ENCODE measurements at places on chromosomes 3 and 15.

GRCh38 chr15:58551764-58552504, 120.1 kb downstream of the LIPC start:
- DNase-seq = no peak

GRCh38 chr3:52005571-52005986, 9.9 kb upstream of the RPL29 start:
- no peak for DNase-seq

GRCh38 chr3:174020156-174020555, 622.6 kb downstream of the NLGN1 start:
- DNase-seq = no peak

DNA sequence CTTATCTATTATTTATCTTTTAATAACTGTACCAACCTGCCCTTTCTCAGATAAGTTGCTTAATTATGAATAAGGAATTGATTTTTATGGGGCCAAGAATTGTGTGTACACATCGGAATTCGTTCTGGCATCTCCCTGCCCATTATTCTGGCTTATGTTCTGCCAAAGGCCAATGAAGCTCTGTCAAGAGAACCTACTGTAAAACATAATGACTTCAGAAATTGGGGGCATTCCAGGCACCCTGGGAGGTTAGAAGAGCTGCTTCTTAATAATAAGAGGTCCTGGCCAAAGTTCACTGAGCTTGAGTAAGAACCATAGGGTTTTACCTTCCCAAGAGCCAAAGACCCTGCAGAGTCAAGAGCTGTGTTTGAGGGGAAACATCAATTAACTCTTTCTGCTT, 261.7 kb downstream of the SLC9A9 start:
- no peak for DNase-seq

DNA sequence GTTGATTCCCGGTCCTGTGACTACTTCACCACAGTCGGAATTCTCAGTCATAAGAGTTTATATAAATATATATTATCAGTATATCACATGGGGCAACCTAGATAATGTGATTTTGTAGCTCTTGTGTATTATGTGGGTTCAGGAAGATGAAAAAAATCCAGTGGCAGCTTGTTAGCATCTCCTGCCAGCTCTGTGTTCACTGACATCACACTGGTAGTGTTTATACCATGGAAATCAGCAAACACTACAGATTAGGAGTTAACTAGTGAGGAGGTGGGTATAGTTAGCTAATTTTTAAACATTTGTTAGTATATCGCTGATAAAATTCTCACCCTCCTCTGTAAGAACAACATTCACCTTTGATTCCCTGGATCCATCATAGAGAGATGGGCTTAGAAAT, 44.5 kb upstream of the KCNMB2 start:
- no peak for DNase-seq

- no peak for DNase-seq
Measured at GRCh38 chr15:88512078-88512477, 34.4 kb downstream of the DET1 start.

GRCh38 chr3:30581067-30581585, 25.3 kb upstream of the TGFBR2 start:
- DNase-seq = no peak

Measured in activated T-helper 1 cell treated with anti-CD3 and anti-CD28 coated beads, Interleukin-2, amount 50 U/mL, for 16 hours (primary cell).